ENCODE measurements at places on chromosomes 11 and 22.

GRCh38 chr22:39299829-39300178, 19.6 kb downstream of the RPL3 start:
- DNase-seq, result no peak

- no peak for DNase-seq
These were observed 9.5 kb downstream of the PPARA start for GRCh38 chr22:46159777-46160176.

DNA sequence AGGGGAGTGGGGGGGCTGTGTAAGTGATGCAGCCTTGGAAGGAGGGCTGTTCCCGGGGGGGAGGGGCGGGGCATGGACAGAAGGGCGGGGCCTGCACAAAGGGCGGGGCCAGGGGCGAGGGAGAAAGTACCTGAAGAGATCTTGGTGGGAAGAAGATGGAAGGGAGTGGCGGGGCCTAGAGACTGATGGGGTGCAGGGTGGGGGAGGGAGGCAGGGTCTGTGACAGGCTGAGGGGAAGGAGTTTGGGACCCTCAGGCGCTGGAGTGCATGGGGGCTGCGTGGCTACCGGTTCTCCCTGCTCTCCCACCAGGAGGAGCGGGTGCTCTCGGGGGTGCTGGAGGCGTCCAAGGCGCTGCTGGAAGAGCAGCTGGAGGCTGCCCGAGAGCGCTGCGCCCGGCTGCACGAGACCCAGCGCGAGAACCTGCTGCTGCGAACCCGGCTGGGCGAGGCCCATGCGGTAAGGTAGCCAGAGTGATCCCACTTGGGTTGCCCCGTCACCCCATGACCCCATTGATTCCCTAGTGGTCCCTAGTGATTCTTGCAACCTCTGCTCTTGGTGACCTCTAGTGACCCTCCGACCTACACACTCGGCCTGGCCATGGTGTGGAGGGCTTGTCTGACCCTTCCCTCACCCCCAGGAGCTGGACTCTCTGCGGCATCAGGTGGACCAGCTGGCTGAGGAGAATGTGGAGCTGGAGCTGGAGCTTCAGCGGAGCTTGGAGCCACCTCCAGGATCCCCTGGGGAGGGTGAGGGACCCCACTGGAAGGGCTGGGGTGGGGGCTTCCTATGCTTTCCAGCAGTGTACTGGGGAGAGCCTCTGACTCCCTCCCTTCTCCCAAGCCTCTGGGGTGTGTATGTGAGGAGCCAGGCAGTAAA, 3.1 kb downstream of the CCDC88B start:
- no peak for DNase-seq

- no peak for DNase-seq
These were observed 92.9 kb upstream of the SLC22A12 start for GRCh38 chr11:64498136-64498535.
